HCT116 (cell line): ENCODE measurements at places on chromosomes 13 and 19. TPM values are rescaled to one million over a fixed set of nuclear protein-coding genes. Genes with fewer than 3 reads are reported as not detected.

DNA sequence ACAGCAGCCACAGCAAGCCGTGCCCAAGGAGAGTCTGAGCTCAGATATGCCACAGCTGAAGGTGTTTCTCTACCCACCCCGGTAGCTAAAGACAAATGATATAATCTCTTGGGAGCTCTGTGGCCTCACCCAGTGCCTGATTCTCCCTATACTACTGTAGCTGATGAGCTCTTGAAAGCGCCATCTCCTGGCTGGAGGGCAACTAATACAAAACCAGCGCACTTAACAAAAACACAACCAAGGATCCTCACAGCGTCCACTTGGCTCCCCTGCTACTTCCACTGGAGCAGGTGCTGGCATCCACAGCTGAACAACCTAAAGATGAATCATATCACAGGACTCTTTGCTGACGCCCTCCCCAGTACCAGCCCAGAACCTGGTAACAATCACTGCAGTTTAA lies 1212.0 kb downstream of the PCDH17 start:
- no peak overlapping the region for H3K27ac ChIP-seq
- no peaks in the 10 kb centered on the region for H3K27me3 ChIP-seq
- H3K36me3 ChIP-seq, result no peaks in the 10 kb centered on the region

DNA sequence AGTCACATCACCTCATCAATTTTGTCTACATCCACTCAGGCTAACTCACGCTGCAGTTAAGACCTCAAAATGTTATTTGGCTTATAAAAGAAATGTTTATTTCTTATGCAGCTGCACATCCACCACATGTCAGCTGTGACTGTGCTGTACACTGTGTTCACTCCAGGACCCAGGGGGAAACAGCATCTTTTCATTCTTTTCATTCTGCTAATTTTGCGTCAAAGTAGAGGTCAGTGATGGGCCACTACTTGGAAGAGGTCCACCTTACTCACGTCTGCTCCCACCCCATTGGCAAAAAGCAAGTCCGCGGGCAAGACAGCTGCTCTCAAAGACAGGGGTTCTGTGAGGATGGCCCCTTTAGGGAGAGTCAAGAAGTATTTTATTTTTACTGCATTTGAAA lies 4.5 kb upstream of the DCT start:
- H3K27ac ChIP-seq, result no peak overlapping the region
- no peak overlapping the region for H3K4me3 ChIP-seq
- no peak for DNase-seq
- no peaks in the 10 kb centered on the region for H3K4me1 ChIP-seq
- H3K27me3 ChIP-seq, result peaks cover 26% of the 10 kb centered on the region
- no peaks in the 10 kb centered on the region for H3K36me3 ChIP-seq

Gene ZNF667
- not detected for total RNA-seq

Gene CGB8
- 0.34 TPM for total RNA-seq

Gene MEIOSIN
- total RNA-seq, result 2.1 TPM
